ENCODE measurements at places on chromosomes 11 and 22.
A peak's percentile ranks its signal among the peaks of the same experiment; 100 is the strongest.

DNA sequence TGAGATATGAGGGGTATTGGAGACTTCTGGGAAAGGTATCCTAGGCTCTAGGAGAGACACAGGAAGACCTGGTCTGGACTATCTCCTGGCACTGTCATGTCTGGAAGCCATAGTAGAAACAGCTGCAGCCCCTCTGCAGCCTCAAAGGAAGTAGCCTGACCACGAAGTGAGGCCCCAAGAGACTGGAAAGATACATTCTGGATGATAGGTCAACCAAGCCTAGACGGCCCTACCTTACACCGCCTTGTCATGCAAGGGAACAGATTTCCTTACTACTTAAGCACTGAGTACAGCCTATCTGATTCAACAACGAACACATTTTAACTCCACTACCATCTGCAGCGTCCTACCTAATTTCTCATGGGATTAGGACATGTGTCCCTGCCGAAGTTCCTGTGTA, 31.1 kb downstream of the UQCR10 start:
- no peak for DNase-seq

DNA sequence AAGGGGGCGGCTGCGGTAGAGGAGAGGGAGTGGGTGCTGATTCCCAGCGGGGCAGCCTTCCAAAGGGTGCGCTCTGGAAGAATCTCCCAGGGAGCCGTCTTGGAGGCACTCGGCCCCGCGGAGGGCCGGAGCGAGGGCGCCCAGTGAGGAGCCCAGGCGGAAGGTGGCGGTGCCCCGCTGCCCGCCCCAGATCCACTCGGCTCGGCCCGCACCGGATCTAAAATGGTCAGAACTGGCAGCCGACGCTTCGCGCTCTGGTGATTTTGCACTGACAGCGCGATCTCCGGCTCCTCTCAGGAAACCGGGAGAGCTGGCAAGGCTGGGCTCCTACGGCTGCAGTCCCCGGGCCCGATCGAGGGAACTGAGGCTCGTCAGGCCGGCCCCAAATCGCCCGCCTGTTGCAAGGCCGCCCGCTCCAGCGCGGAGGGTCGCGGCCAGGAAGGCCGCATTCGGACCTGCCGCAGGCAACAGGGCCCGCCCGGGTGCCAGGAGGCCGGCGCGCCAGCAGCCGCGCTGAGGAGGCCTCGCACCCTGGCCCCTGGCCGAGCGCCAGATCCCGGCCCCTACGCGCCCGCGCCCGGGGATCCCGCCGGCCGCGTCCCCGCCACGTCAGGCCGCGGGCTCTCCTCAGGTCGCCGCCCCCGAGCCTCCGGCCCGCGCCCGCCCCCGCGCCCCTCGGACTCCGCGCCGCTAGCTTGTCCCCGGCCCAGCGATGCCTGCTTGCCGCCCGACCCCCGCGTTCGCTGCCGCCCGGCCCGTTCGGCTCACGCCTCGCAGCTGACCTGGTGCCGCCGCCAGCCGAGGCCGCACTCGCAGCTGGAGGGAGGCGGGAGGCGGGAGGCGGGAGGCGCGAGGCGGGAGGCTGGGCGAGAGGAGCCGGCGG, at the start of gene KLHL22:
Gene KLHL22 (minus strand): TSS at position 818 of the 883 bp plus-strand sequence. CDS start 6,584 bp downstream, outside the sequence.
- DNase-seq, result peak; percentile 5

- DNase-seq, result no peak
These were observed 185.5 kb downstream of the SWAP70 start for GRCh38 chr11:9849389-9849788.

- no peak for DNase-seq
These were observed 1.1 kb downstream of the RGL4 start for GRCh38 chr22:23691748-23692423.

DNA sequence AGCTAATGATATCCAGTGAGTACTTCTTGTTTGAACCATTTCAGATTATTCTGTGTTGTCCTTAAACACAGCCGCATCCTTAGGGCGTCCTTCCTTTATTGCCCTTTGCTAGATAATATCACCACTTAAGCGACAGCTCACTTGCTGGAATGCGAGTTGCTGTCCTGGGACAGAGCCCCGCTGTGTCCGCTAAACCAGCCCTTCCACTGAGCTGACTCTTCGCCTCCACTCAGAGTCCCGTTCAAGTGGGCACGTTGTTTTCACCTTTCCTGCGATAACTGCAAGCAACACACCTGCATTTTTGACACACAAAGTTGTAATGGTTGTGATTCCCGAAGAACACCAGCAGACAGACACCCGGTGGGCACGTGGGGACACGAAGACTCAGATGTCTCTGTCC, 140.0 kb downstream of the TBC1D22A start:
- no peak for DNase-seq

GRCh38 chr11:20448834-20449233, 61.3 kb downstream of the PRMT3 start:
- DNase-seq, result no peak

DNA sequence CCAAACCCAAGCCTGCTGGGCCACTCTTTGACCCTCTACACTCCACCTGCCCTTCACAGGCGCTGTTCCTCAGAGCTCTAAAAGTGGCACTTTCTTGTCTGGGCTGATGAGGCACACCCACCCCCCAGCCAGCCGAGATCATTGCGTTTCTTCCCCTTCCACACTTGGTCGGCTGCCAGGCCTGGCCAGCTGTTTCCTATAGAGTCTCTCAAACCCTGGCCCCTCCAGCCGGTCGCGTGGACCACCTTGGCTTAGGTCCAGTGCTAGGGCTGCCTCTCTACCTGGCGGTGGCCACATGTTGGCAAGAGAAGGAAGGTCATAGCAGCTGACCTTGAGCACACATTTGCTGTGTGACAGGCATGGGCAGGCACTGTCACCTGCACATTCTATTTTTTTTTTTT, 60.6 kb downstream of the PPP6R2 start:
- no peak for DNase-seq

- DNase-seq, result no peak
These were observed 55.9 kb upstream of the BARX2 start for GRCh38 chr11:129319751-129320150.

GRCh38 chr22:44413211-44413610, 84.8 kb downstream of the RTL6 start:
- no peak for DNase-seq

DNA sequence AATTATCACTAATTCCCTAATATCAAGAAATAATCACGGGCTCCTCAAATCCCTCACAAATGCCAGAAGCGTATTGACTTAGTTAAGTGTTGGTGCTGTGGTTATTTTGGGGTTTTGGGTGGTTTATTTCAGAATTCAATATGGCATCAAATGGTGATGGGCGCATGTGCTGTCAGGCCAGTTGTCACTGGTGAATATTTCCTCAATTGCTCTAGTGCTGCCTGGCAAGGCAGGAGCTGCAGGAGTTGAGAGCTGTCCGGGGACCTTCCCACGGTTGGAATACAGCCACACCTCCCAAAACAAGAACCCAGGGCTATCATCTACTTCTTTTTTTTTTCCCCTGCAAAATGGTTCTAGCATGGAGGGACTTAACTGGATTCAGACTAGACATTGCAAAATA, 10.3 kb downstream of the IGLL5 start:
- no peak for DNase-seq

DNA sequence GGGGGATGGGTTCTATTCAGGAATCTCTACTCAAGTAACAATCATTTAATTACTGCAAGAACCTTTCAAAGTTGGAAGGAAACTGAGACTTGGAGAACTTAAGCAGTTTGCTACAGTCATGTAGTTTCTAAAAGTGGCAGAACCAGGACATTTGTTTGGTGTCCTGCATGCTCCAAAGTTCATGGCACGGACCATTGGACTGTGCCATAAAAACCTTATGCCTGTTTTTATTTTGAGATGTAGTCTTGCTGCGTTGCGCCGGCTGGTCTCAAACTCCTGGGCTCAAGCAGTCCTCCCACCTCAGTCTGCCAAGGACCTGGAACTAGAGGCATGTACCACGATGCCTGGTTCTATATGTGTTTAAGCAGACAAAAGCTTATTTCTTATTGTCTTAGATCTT, 18.6 kb upstream of the AIFM3 start:
- DNase-seq, result no peak

DNA sequence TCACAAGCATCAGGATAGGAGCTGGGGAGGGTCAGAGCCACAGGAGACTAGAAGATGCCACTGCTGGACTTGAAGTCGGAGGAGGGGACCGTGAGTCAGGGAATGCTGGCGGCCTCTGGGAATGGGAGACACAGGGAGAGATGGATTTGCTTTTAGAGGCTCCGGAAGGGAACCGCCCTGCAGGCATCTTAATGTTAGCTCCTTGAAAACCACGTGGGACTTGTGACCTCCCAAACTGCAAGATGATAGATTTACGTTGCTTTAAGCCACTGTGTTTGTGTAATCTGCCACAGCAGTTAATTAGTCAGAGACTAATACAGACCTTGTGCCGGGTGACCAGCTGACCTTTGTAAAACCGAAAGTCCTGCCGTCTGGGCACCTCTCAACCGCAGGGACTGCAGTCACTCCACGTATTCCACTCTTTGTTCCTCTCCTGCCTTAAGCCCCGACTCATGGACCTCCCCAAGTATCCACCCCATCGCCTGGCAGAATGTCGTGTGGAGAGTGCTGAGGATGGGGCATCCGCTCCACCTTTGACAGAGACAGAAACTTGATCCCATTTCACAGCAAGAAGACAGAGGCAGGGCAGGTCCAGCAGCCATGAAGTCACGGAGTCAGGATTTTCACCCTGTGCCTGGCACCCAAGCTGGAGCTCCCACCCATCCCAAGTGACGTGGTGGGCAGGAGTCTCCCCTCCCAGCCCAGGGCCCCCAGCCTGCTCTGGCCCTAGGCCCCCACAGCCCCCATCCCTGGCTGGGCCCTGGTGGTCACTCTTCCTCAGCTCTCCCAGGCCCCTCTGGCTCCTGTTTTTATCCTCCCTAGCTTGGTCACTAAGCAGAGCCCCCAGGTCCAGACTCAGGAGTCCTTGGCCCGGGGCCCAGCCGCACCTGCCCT, 19.4 kb upstream of the CTSD start:
- no peak for DNase-seq

GRCh38 chr11:70829134-70829885, 423.1 kb downstream of the SHANK2 start:
- DNase-seq, result no peak

DNA sequence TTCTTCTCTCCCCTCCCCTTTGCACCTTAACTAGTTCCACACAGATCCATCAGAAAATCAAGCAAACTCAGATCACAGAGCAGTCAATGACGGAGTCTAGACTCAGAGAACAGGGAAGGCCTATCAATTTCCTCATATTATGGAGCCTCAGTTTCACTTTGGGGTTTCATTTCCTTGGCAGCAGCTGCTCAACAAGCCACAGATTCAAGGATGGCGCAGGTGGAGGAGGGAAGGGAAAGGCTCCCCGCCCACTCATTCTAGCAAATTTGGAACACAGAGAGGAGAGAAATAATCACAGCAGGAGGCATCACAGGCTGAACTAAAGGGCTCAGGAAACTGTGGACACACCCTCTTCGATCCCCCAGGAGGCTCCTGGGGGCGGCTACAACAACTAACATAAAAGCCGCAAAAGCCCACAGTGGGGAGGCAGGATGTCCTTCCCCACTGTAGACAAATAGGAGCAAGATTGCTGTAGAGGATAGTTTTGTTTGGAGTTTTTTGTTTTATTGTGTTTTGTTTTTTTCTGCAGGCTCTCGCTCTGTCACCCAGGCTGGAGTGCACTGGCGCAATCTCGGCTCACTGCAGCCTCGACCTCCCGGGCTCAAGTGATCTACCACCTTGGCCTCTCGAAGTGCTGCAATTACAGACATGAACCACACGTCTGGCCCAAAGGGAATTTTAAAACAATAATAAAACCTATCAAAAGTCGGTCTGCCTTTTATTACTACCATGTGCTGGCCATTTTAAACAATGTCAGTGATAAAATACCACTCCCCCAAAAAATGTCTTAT, 3.4 kb downstream of the PLAAT3 start:
- no peak for DNase-seq

DNA sequence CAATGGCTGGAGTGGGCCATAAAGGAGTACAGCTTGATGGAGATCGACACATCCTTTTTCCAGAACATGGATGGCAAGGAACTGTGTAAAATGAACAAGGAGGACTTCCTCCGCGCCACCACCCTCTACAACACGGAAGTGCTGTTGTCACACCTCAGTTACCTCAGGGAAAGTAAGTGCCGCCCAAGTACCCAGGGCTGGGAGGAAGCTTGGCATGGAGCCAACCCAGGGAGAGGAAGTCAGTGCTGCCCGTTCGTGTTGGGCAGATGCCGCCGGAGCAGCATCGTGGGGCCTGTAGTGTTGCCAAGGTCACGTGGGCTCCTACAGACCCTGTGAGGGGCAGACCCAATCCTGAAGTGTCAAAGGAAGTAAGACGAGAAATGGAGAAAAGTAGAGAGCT, 78.9 kb downstream of the FLI1 start:
- DNase-seq, result peak; percentile 52

All from CD4-positive, alpha-beta memory T cell (primary cell).